ENCODE measurements at places on chromosomes 6 and 20.
A peak's percentile ranks its signal among the peaks of the same experiment; 100 is the strongest.

- DNase-seq: peak; percentile 67
Observed at GRCh38 chr6:66605971-66606370, 898.9 kb upstream of the EYS start.

- no peak for DNase-seq
Observed at GRCh38 chr20:21357844-21358243, 39.5 kb downstream of the NKX2-4 start.

- DNase-seq: no peak
Observed at GRCh38 chr6:119540417-119540816, 190.9 kb upstream of the MAN1A1 start.

GRCh38 chr6:137122612-137123011 lies 50.8 kb downstream of the IL22RA2 start:
- no peak for DNase-seq

DNA sequence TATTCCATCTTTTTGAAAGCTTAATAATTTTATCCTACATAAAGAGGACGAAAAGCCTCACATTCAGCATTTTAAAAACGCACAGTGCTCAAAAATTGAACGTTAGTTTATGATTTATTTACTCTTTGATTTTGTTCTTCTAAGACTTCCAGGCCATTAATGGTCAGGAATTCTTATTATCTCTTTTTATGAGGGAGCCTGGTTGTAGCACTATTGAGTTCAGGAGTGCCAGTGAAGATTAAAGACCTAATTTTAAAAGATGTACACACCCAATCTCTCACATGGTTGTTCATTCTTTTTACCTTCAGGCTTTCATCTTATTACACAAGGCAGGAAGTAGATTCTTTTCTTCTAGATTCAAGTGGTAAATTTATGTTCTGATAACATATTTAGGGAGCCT lies 68.6 kb downstream of the HDDC2 start:
- no peak for DNase-seq

DNA sequence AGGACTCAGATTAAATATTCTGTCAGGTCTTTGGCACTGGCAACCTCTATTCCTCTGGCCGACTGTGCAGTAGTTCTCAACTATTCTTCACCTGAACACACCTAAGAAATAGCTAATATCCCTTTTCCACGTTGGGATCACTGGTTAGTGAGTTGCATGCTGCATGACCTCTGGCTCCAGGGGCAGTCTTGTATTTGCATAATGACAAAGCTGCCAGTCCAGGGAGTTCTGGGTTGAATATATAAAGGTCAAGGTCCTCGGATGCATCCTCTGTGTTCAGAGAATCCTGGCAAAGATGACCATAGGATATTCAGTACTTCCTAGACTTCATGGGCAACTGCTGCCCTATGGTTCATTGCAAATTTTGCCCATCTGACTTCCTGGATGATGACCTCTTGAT lies 131.2 kb downstream of the DNAH8 start:
- no peak for DNase-seq

DNA sequence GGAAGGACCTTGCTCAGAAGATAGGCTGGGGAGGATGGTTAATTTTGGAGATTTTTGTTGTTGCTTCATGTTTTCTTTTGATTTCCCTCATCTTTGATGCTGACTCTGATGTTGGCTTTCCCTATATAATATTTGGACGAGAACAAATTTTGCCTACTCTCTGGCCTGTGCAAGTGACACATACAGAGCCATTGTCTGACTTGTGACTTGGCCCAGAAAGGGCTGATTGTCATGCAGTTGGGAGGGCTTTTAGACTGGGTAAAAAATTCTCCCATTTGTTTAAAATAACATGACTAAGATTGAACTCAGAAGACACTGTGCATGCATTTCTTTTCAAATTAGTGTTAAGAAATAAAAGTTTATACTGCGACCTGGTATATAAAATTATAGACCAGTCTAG lies 98.6 kb upstream of the SUPT3H start:
- DNase-seq: no peak

DNA sequence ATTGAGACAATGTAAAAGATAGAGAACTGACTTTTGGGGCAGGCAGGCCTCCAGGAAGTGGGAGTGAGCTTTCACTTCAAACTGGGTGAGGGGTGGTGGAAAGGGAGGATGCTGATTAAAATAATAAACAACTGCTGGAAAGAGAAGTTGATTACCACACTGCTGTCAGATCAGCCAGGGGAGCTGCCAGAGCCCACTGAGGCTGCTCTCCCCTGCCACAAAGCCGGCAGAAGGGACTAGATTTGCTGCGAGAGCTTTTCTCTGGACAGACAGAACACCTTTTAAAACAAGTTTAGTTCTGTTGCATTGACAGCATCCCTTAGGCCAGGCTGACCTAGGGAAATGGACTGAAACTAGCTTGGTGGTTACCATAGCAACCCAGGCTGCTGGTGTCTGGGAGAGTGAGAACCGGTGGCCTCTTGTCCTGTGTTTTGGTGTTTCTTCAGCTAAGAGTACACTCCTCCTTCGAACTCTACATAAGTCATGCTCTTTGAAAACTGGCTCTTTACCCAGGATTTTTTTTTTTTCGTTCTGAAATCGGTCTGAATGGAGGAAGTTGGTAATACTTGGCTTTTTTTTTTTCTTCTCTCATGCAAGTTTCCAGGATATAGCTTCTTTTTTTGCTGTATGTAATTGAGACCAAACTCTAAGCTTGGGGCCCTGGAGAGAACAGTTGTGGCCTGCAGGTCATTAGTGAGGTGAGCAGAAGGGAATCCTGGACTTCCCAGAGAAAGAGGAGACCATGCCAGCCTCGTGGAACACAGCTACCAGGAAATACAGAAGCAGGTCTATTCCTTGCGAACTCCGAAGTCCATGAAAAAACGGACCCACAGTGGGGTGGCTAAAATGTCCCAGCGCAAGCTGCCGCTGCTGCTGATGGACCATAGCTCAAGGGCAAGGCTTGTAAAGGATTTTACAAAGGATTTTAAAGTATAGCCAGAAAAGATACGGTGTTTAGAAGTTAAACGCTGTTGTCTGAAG lies 374.4 kb downstream of the UTRN start:
- DNase-seq: peak; percentile 65

- DNase-seq: no peak
Observed at GRCh38 chr6:138264372-138264880, 46.1 kb upstream of the PBOV1 start.

DNA sequence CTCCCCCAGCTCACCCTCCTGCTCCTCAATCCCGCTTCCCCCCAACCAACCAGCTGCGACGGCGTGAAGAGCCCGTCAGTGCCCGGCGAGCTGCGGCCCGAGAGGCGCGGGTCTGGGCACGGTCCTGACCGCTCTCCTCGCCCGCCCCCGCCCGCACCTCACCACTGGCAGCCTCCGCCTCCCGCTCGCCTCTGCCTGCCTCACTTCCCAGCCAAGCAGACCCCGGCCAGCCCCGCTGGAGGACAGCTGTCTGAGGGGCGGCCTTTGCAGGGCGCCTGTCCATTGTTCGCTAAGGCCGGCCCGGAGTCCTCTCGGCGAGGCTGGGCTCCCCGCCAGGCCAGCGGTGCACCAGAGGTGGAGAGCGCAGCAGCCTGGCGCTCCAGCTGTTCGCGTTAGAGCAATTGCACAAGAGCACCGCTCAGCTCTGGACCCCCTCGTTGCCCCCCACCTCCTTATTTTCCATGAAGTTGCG lies 1.3 kb downstream of the SOBP start:
- DNase-seq: peak; percentile 65

DNA sequence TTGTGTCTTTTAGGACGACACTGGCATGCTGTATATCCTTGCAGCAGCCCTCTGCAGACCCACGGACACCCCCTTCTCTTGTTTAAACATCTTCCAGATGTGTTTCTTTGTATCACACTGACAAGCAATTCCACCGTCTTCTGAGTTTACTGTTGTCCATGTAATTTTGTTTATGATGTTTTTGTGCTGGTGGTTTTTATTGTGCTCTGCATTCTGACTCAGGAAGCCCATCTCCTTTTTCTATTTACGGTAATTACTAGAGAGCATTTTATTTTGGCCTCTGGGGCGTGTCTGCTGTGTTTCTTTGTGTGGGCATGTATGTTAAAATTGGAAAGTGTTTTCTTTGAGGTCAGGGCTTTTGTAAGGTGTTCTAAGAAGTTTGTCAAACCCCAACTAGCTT lies 111.9 kb downstream of the JARID2 start:
- DNase-seq: no peak

- DNase-seq: peak; percentile 93
Observed at GRCh38 chr6:32086661-32087573, 22.2 kb downstream of the TNXB start.

DNA sequence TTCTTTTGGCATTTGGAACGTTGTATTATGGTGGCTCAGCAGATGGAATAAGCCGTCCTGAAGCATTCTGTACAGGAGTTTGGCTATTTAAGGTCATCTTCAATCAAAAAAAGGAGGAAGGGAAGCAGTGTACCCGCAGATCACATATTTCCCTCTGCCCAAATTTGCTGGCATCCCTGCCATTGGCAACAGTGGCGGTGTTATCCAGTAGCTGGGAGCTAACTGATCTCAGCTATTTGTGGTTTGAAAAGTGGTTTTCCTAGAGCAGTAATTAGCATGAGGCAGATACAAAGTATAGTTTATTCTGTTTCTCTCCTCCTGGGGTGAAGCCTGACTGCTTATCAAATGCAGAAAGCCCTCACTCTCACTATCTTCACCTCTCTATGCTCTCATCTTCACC lies 576.8 kb downstream of the QKI start:
- no peak for DNase-seq

GRCh38 chr6:37717836-37718251 lies 20.2 kb upstream of the MDGA1 start:
- no peak for DNase-seq

DNA sequence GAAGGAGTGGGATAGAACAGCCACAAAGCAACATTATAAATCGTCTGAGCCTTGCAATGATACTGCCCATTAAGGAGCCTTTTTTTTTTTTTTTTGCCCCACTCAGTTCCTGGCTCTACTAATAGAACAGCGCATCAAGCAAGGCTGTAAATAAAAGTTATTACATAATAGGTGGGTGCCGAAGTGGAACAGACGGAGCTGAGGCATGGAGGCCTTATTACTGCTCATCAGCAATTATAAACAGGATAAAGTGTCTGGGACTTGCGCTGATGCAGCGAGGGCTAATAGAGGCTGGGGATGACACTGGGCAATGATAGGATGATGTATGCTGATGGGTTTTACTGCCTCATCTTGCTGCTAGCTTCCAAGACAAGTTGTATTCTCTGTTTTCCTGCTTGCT lies 272.1 kb downstream of the ZFAND3 start:
- DNase-seq: peak; percentile 22

DNA sequence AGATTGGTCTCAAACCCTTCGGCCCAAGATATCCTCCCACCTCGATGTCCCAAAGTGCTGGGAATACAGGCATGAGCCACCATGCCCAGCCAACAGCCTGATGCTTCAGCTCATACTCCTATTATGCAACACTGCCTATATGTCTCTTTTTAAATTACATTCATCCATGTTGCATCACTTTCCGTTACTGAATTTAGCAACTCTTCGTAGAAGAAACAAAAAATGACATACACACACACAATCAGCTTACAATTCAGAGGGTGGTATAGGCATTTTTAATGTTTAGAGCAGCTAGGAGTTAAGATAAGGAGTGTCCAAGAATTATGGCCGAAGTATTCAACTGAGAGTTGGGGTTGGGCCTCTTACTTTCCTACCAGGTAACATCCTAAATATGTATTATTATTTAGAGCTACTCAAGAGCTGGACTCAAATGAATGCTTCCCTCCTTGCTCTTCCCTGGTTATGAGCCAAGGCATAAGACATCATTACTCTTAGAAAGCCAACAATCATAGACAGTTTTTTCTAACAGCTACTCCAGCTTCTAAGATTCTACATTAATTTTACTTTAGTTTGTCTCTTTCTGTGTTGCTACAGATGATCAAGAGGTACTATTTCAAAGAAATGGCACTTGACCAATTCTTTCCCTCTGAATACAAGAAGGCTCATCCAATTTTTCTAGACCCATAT lies 62.0 kb upstream of the BMP5 start:
- no peak for DNase-seq

- DNase-seq: no peak
Observed at GRCh38 chr20:52624281-52624680, 347.9 kb upstream of the TSHZ2 start.

- DNase-seq: no peak
Observed at GRCh38 chr6:52893221-52893620, 16.3 kb downstream of the GSTA3 start.

DNA sequence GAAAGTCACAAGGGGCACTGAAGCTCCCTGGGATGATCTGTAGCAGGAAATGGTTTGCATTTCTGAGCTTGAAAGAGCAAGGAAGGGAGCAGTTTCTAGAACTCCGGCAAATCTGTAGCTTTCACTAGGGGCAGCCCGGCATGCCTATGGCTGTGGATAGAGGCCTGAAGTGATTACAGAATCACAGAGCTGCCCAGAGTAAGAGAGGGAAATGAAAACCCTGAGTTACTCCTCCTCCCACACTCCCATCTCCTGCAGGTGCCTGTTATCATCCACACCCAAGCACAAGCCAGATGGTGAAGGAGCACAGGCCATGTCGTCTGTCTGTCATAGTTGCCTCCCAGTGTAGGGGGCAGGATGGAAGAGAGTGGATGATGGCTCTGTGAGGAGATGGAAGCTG lies 37.1 kb downstream of the HLA-F start:
- no peak for DNase-seq

GRCh38 chr20:17624551-17625245 lies 54.8 kb downstream of the DSTN start:
- DNase-seq: no peak

- DNase-seq: peak; percentile 71
Observed at GRCh38 chr6:7909323-7910276, 988 bp downstream of the TXNDC5 start.

- no peak for DNase-seq
Observed at GRCh38 chr6:165689699-165690098, 26.7 kb upstream of the PDE10A start.

DNA sequence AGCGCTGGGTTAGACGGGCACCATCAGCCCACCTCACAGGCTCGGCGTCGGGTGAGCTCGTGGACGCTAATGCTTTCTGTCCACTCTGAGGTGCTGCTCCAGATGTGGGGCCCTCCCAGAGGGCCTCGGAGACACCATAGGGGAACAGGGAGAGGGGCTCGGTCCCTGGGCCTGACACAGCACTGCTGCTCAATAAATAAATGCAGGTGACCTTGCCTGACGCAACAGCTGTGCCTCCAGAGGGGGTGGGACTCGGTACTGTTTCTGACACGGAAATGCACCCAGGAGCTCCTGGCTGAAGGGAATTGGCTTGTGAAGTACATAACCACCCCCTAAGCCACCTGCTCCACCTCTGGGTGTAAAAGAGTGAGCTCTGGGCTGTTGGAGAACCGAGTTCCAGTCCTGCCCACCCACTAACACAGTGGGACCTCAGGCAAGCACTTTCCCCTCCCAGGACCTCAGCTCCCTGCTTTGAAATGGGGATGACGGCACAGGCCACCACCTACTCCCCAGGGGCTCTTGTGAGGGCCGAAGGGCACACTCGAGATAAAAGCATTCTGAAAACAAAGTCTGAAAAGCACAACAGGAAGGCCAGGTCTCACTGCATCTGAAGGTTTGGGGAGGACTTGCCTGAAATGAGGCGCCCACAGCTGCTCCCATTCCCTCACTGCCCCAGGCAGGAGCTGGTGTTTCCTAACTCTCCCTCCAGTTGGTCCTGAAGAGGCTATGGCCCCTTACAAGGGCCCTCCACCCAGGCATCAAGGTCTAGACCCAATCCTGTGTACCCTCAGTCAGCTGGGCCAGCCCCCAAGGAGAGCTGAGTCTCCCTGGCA lies 6.7 kb downstream of the KCNK15 start:
- no peak for DNase-seq
